ENCODE measurements at places on chromosomes 13 and 19.

DNA sequence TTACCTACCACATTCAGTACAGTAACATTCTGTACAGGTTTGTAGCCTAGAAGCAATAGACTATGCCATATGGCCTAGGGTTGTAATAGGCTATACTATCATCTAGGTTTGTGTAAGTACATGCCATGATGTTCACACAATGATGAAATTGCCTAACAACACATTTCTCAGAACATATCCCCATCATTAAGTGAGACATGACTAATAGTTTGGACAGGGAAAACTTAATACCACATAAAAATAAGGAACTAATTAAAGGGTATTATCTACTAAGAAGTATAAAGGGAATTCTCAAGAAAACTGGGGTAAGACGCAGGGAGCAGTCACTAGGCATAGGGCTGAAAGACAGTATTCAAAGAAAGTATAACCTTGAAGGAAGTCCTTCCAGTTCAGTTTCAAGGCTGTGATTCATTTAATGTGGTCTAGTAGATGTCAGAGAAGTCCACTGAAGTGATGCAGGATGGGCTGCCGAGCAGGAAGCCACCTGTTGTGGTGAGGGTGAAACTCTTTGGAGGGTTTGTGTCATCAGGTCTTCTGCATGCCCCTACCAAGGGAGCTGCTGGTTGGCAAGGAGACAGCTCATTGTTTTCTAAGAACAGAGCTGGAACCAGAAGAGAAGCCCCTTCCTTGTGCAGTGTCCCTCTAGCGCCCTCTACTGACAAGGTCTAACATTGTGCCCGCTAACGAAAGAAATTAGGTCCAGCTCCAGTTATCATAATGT, 122.9 kb downstream of the OLFM4 start:
- DNase-seq, result peak; percentile 72

- DNase-seq, result no peak
Observed at GRCh38 chr19:37928527-37929286, 21.7 kb downstream of the SIPA1L3 start.

DNA sequence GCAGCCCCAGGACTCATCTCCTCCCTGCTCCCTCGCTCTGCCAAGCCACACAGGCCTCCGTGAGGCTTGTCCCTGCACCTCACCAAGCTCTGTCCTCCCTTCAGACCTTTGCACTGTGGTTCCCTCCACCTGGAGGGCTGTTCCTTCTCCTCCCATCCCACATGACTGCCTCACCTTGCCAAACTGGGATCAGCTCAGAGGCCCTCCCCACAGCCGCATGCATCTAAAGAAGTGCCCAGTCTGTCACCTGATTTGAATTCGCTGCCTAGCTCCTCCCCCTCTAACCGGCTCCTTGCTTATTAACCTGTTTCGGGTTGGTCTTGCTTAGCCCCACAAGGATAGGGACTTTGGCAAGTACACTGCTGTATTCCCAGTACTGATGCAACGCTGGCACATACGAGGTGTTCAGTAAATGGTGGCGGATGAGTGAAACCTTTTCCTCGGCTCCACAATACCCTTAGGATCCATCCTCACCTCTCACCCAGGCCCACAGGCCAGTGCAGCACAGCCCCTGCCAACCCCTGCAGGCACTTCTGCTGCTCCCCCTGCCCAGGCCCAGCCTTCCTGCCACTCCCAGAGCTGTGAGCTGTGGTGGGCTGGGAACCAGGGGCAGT, 4.4 kb downstream of the AKT2 start:
- DNase-seq, result peak; percentile 89

DNA sequence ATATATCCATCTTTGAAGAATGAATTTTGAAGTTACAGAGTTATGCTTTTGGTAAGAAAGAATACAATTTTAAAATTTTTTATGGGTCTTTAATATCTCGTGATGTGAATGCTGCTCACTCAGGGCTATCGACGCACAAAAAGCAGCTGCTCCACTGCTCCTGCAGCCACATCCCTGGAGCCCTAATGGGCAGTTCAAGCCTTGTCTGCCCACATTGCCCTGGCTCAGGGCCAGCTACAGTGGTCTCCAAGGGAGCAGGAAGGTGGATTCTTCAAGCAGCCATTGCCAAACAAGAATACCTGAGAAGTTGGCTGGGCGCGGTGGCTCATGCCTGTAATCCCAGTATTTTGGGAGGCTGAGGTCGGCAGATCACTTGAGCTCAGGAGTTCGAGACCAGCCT, 85.8 kb downstream of the IPO5 start:
- DNase-seq, result no peak

All from HT-29 (cell line).